ENCODE measurements at places on chromosomes 3 and 15.

DNA sequence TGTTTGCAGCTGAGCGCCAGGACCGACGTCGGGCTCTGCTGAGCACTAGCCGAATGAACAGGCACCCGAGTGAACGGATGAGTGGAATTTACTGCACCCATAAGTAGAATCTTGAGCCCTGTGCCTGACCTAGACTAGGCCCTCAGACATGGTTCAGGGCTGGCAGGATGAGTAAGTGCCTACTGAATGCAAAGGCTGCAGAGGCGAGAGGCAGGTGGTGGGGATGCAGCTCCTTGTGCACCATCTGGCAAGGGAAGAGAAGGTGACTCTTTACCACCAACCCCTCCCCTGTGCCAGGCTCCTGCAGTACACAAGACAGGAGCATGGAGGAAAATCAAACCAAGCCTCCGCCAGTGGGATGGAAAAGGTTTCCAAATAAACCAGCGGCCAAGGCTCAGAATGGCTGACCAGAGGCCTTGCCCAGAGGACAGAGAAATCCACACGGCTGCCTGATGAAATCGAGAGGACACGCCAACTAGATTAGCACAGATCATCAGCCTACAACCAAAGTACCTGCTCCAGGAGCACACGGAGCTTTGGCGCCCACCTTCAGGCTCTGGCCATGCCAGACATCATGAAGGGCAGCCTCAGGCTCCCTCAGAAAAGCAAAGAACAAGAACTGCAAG lies 141.7 kb upstream of the IQSEC1 start:
- DNase-seq: no peak

- DNase-seq: no peak
Measured at GRCh38 chr3:40677321-40677720, 152.6 kb downstream of the ZNF621 start.

DNA sequence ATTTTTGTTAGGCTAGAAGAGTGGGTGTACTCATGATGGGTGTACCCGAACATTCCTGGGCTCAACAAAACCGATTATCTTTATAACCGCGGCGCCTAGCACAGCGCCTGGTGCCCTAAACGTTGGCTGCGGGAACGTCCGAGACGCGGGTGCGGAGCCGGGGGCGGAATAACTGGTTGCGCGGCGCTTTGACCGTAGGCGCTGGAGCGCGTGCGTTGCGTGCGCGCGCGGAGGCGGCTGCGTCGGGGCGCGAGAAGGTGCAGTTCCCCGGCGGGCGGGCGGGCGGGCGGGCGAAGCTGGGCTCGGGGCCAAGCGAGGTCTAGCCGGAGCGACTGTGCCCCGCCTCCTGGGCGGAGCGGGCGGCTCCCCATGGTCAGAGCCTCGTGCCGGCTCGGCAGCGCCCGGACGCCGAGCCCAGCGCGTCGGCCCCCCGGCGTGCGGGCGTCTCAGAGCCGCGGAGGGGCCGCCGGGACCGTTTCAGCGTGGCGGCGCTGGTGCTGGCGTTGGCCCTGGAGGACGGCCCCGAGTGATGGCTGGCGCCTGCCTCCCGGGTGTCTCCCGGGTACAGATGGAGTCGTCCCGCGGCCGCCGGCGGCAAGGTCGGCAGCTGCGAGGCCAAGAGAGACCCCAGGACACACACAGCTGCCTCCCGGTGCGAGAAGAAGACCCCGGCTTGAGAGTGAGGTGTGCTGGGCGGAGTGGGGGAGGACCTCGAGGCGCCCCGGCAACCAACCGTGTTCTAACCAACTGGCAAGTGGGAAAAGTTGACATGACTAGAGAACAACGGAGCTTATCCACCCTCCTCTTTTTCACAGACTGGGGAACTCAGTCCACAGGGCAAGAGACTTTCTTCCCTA lies at the start of gene PLAAT1:
PLAAT1 (plus strand) TSS at position 373 of the 857 bp plus-strand sequence. CDS start 14,429 bp downstream, outside the sequence.
- DNase-seq: peak; percentile 93

DNA sequence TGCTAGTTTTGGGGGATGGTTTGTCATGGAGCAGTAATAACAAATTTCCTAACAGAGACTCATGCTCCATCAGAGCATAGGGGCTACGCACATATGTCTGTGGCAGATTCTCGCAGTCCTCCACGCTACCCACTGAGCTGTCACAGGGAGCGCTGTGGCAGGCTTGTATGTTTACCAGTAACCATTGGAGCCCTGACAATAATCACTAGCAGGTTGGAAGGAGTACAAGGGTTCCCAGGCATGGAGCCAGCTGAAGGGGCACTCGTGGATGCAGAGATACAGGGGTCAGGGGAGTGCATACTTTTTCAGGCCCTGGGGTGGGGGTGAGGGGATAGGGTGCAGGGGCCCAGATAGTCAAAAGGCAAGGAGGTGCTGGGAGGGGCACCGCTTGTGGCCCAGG lies 7.9 kb upstream of the GP9 start:
- DNase-seq: no peak

GRCh38 chr3:188901126-188901525 lies 270.6 kb upstream of the TPRG1 start:
- DNase-seq: no peak

DNA sequence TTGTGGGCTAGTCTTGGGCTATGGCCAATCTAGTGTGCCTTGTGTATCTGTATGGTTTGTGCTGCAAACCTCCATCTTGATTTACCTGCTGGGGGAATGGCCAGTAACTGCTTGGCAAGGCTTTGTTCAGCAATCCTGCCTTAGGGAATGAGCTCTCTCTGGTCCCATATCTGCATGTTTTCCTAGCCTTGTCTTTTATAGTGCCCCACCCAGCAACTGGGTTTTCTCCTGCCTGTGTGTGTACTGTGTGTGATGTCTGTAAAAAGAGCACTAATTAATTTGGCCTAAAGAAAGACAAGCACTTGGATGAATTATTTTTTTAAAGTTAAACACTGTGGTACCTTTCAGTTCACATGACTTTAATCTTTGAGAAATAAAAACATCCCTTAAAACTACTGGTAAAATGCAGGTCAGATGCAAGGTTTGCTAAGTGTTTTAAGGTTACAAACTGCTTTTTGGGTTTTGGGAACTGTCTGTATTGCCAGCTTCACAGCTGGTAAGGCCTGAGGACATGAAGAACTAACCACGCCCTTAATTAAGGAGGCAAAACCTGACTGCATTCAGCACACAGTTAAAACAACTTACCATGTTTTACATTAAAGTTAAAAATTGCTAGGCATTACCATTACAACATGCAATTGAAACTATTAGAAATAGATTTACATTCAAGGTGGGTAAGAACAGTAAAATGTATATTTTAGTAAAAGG lies 1169.2 kb downstream of the OTOL1 start:
- DNase-seq: no peak

- DNase-seq: no peak
Measured at GRCh38 chr15:73295630-73296286, 73.0 kb downstream of the HCN4 start.

GRCh38 chr3:14767245-14768051 lies 51.3 kb upstream of the FGD5 start:
- DNase-seq: peak; percentile 13

DNA sequence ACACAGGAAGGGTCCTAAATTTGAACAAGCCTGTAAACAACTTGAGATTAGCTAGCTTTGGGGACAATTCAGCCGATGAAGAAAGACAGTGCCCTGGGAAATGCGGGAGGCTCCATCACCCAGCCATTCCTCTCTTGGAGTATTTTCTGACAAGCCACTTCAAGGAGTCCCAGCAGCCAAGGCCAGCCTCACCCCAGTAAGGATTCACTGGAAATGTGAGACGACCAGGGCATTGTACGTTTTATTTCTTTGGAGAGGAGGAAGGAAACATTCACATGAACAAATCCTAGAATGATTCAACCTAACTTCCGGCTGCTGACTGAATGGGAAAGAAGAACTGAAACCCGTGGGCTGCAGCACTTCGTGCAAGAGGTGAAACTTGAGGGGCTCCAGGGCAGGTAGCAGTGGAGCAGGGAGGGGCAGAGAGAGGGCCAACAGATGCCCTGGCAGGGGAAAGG lies 116.4 kb upstream of the ARHGEF3 start:
- DNase-seq: no peak

DNA sequence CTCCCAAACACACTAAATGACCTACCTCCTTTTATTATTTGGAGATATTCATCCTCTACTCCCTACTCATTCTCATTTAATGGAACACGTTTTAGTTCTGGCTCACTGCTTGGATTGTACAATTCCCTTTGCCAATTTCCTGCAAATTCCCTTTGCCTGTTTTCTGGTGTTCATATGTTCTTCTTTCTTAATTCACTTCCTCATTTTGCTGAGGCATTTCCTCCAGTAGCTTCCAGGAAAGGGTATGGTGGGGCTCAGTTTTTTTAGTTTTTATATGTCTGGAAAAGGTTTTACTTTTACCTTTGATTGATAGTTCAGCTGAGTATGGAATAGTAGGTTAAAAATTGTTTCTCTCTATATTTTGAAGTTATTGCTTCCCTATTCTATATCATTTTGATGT lies 143.6 kb upstream of the GOLIM4 start:
- DNase-seq: no peak

GRCh38 chr3:181709537-181710279 lies 2.0 kb upstream of the SOX2 start:
- DNase-seq: no peak

GRCh38 chr3:38457111-38458003 lies 3.7 kb downstream of the ACVR2B start:
- no peak for DNase-seq

GRCh38 chr3:193831495-193832455 lies 238.8 kb downstream of the OPA1 start:
- no peak for DNase-seq

All from 8988T (cell line).